Activated T-cell treated with anti-CD3 and anti-CD28 coated beads, Interleukin-2, amount 50 U/mL, for 72 hours (primary cell): ENCODE measurements at places on chromosomes 5 and 9. TPM values are rescaled to one million over a fixed set of nuclear protein-coding genes. Genes with fewer than 3 reads are reported as not detected.

C5orf52 gene
- total RNA-seq: not detected

POU5F2 gene
- 0.89 TPM for total RNA-seq

MEGF10 gene
- 0.56 TPM for total RNA-seq

DNA sequence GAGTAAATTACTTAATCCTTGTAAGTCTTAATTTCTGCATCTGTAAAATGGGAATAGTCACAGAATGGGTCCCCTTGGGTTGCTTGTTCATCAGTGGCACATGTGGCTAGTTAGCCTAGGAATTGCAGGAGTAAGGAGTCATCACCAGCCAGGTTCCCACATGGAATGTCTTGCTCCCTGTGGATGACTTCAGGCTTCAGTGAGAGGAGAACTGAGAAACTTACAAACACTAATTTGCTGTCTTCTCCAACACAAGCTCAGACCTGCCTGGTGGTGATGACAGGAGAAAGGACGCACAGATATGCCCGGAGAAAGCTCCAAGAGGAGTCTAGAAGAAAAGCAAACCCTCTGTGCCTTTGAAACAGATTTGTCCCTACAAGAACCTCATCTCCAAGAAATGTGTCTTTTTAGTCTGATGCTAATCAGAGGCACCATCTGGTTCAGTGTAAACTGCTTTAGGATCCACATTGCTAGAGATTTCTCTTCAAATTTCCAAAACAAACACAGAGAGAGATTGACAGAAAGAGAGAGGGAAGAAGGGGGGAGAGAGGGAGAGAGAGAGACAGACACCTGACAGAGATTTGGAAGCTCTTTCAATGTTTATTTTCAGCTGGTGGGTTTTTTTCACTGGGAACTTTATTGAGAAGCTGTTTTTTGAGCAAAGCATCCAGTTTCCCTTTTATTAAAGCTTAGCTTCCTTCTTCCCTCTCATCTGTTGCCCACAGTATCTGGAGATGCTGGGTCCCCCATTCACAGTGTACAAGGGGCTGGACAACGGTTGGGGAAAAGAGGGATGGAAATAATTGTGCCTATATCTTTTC, 128.3 kb downstream of the DOCK2 start:
- no peak for DNase-seq

DNA sequence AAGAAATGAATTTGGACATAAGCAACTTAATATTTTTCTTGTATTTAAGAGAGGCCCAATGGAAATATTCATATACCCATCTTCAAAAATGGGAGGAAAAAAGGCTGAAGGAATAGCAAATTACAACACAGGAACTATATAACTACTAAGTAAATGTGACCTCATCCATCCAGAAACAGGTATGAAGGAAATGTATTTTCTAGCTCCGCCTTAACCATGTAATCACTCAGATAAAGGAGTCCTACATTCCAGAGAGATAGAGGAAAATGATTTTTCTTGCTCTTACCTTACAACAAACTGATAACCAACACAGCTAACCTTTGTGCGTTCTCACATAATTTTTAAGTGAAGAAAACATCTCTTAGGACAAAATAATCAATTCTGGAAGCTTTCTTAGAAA, 96.5 kb downstream of the NR6A1 start:
- DNase-seq: no peak

DNA sequence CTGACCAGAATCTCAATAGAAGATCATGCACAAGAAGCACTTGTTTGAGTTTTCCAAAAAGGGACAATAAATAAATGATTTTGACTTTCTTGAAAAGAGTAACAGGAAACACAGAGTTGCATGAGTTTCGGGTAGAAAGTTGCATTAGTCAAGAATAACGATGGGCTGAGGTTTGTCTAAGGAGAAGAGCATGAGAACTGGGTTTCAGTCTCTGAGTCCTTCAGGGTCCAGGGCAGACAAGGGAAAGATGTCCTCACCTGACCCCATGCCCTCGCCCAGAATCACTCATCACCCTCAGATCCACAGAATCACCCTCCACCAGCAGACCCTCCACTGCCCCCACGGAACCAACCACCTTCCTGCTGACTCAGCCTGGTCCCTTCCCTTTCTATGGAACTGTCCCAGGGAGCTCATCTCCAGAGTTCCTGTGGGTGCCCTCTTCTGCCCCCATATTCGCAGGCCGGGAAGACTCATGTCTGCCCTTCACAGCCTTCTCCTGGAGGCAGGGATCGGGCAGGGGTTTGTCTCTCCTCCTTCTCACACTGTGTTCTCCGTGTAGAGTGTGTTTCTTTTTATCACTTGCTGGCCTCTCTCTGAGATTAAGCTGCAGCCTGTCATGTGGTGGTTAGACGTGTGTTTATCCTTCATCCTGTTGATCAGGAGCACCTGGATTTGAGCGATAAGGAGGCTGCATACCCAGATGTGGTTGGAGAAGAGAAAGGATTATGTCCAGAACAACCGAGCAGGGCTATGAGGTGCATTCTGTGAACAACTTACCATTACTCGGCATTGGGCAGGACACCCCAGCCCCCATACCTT, 442.6 kb downstream of the MAT2B start:
- DNase-seq: no peak

ZFP2 gene
- 0.86 TPM for total RNA-seq

SOX30 gene
- total RNA-seq: 0.34 TPM

FRRS1L gene
- not detected for total RNA-seq

DNA sequence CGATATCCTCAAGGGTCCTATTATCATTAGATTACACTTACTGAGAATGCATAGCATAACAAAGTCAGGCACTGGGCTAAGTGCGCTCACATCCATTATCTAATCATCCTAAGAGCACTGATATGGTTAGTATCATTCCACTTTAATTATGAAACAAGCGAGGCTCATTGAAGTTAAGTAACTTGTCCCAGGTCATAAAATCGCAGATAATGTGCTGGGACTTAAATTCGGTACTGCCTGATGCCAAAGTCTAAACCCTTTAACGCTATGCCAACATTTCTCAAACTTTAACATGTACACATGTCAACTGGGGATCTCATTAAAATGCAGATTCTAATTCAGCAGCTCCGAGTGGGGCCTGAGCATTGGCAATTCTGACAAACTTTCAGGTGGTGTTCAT, 204.7 kb downstream of the PTTG1 start:
- DNase-seq: no peak

DNA sequence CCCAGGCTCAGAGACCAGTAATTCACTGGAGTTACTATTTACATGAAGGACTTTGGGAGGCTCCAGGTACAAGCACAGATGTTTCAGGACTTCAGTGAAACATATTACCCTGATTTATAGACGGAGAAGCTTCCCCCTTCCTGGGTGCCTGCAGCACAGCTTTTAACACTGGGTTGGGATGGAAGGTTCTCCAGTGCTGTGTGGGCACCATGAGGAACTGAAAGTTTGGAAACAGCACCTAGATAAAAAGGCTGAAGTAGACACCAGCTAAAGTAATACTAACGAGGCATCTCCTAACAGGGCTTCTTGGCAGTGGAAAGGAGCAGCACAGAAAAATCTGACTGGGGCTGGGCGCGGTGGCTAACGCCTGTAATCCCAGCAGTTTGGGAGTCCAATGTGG, 70.7 kb downstream of the GCNT1 start:
- DNase-seq: no peak

- no peak for DNase-seq
These were observed 11.7 kb downstream of the TSPAN17 start for GRCh38 chr5:176658817-176659511.

TRPM6 gene
- total RNA-seq: 0.10 TPM

GRCh38 chr5:32639943-32640342, 54.6 kb downstream of the SUB1 start:
- DNase-seq: no peak

- peak; percentile 3 for DNase-seq
These were observed 8.7 kb upstream of the GFRA3 start for GRCh38 chr5:138282920-138283742.

DNA sequence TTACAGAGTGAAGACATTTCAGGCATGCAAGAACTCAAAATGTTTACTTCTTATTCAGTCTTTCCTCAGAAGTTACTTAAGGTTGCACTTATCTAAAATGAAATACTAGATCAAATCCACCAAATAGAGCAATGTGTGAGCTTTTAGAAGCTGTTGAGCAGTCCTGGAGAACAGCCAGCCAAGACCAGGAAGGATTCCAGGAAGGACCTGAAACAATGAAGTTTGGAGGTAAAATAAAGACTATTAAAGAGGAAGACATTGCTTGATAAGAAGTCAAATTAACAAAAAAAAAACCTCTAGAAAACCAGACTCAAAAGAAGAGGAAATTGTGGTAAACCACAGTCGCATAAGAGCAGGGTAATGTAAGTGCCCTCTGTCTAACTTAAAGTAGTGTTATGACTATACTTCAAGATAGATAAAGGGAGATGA, 156.2 kb upstream of the S1PR3 start:
- no peak for DNase-seq

- DNase-seq: no peak
These were observed 42.7 kb downstream of the C5orf22 start for GRCh38 chr5:31574772-31575171.

FBN2 gene
- total RNA-seq: not detected

GNA14 gene
- total RNA-seq: not detected

GKAP1 gene
- total RNA-seq: 12.2 TPM

DNA sequence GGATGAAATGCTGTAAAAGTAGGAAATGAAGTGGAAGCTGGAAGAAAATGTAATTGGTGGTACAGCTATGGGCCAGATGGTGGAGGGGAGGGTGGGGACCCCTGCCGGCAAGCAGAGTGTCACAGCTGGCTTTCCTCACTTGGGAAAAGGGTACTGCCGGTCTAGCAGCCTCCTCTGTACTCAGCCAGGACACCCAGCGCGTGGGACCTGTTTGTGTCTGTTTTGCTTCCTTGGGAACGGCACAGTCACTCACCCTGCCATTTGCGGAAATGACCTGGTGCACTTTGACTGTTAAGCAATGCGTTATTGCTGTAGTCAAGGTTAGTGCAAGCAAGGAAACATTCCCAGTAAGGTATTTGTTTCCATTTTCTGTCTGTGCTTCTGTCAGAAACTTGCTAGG, 10.1 kb downstream of the TMEM252 start:
- DNase-seq: no peak

UNC13B gene
- total RNA-seq: 0.91 TPM

CCDC192 gene
- total RNA-seq: not detected

SPARC gene
- total RNA-seq: not detected

DNA sequence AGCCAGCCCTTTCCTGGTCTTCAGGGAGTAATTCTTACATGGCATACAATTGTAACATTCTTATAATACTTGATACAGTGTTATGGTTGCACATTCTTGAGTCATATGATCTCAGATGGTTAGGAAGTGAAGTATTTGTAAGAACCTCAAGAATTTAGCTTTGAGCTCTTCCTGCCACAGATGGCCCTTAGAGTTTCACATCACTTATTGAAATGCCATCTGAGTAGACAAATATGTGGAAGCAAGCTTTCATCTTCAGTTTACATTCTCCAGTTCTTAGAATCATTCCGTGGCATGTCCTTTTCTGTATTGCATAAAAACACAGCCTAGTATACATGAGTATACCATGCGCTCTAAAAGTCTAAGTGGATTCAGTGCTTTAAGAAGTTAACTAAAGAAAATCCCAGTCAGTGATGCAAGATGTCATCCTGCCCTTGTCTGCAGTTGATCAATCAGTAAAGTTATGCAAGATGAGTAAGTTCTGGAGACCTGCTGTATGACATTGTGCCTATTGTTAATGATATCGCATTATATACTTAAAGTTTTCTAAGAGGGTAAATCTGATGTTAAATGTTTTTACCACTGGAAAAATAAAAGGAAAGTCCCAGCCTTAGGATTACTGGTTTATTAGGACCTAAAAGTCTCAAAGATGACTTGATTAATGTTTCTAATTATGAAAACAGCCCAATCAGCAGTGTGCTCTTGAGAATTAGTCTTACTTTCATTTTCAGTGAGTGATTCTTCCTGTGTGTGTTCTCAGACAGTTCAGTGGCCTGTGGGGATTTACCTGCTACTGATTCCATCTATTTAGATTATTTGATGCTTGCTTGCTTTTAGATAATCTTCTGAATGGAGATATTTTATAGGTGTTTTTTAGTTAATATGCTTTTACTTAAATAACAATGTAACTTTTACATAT, 29.4 kb downstream of the RHOBTB3 start:
- no peak for DNase-seq
